Small intestine (tissue), 16 donors: ENCODE measurements at places on chromosomes 1 and 21. TPM values are rescaled to one million over a fixed set of nuclear protein-coding genes. Genes with fewer than 3 reads are reported as not detected.

IL19 gene
- not detected for polyA plus RNA-seq

- H3K27me3 ChIP-seq: no peaks in the 10 kb centered on the region
- no peak overlapping the region for H3K4me3 ChIP-seq
- no peaks in the 10 kb centered on the region for H3K36me3 ChIP-seq
- DNase-seq: no peak
- H3K4me1 ChIP-seq: no peaks in the 10 kb centered on the region
These were observed 29.4 kb downstream of the PALMD start for GRCh38 chr1:99675292-99675691.

DNA sequence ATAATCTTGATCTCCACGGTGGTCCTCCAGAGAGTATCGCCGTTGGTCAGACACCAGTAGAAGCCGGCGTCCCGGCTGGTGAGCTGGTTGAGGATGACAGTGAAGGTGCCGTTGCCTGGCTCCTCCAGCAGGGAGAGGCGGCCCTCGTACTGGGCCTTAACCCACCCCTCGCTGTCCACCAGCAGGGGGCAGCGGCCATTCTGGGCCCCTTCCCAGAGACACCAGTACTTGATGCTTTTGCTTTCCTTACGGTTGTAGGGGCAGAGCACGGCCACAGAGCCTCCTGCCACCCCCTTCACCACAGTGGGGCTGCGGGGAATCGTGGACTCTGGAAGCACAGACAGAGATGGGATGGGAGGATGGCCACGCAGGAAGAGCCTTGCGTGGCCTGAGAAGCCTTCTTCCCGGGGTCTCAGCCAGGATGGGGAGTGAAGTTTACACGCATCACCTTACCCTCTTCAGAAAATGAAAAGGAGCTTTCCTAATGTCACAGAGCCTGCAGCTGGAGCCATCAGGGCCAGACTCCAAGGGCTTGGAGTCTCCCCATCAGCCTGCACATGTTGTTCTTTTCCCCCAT, 10.7 kb downstream of the PIGR start:
- H3K4me1 ChIP-seq: peaks cover under 1% of the 10 kb centered on the region
- peak overlapping the region; percentile 3 for H3K27ac ChIP-seq

DNA sequence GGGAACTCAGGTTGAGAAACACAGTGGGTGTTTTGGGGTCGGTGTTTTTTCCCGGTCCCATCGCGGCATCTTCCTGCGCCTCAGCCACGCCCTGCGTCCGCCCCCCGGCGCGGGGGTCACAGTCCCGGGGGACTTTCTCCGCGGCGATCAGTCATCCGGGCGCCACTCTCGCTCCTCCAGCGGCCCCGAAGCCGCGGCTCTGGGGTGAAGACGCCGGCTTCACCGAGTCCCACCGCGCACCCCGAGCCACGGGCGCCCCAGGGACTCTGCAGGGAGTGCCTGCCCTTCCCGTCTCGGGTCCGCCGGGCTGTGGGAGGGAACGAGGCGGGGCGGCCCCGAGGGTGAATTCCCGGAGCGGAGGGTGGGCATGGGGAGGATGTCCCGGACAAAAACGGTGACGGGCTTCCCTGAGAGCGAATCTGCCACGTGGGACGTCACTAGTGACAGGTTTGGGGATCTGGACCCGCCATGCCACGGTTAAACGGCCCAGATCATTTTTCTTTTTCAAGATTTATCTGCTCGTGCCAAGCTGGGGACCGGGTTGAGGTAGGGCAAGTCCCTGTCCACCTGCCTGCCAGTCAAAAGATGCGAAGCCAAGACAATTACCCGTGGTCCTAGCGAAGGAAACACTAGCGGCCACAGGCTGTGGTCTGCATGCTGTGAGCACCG, 717 bp upstream of the BATF3 start:
- no peaks in the 10 kb centered on the region for H3K36me3 ChIP-seq
- peak; percentile 50 for DNase-seq
- H3K4me1 ChIP-seq: peaks cover 5% of the 10 kb centered on the region
- peaks cover 61% of the 10 kb centered on the region for H3K27me3 ChIP-seq

GRCh38 chr1:30756545-30757351, 826 bp downstream of the LAPTM5 start:
- H3K27ac ChIP-seq: peak overlapping the region; percentile 4
- no peaks in the 10 kb centered on the region for H3K36me3 ChIP-seq
- H3K27me3 ChIP-seq: no peaks in the 10 kb centered on the region
